T-cell (primary cell): ENCODE measurements at places on chromosomes 4 and X.

DNA sequence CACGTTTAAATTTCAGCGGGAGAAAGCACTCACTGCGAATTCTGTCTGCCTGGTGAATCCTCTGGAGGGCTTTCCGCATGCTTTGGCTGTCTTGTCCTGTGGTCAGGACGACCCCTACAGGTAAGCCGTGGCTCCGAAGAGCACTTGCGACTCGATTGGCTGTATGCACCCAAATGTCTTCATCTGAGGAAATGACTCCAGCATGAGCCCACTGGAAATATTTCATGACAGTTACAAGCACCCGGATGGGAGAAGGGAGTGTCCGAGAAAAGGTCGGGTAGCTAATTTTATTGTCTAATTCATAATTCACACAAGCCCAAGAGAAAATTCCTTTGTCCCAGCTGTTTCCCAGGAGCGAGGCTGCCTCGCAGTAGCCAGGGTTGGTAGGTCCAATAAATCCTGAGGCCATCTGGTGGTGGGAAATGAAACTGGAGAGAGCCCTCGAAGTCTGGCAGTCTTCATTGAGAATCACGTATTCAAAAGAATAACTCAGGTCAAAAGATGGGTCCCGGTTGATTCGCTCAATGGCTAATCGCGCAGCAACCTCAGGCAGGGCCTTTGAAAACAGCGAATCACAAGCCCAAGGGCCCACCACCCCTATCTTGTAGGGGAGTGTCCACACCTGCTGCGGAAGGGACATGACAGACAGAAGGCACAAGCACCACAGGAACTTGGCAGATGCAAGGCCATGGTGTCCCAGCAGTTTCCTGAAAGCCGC lies 6.6 kb downstream of the GUCY2F start:
- no peak for DNase-seq

GRCh38 chrX:100478714-100479306 lies 68.7 kb upstream of the PCDH19 start:
- no peak for DNase-seq

DNA sequence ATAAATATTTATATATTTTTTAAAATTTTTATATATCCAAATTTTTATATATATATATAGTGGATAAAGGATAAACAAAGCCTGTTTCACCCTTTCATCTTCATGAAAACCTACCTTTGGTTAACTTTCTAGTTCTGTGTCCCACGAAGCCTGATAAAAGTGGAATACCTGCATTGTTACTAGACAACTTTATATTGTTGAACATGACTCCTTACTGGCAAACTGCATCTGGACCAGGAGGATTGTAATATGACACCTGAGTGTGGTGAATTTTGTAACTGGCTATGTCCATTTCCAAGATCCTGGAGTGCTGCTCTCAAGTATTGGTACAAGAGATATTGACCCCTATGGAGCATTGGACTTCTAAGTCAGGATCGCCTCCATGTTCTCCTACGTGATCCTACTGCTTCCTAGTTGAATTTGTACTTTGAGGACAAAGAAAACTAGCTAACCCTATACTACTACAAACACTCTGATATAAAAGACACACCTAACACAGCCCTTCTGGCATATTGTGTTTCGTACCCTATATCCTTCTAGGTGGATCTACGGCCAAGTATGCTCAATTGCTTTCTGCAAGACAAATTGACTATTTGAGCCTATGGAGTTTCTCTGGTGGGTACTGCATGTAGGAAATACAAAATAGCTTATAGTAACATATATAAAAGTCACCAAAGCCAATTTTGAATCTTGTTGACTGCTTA lies 61.3 kb upstream of the PRRG1 start:
- no peak for DNase-seq

DNA sequence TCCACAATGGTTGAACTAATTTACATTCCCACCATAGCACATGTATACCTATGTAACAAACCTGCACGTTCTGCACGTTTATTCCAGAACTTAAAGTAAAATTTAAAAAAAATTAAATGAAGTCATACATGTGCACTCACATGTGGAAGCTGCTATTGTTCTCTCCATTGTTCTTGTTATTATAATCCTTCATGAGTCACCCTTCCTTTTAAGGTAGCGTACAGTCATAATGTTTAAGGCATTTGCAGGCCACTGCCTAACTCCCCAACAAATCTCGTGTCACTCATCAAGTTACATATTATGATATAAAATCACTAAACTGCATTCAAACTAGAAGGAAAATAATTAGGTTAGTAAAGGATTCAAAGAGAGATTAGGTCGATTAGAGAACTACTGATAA lies 63.6 kb downstream of the SLC7A11 start:
- no peak for DNase-seq

- peak; percentile 36 for DNase-seq
Measured at GRCh38 chrX:120697053-120697452, 67.2 kb upstream of the C1GALT1C1 start.
